ENCODE measurements at places on chromosomes 3 and 15.

GRCh38 chr15:68326711-68327354 lies 49.3 kb downstream of the FEM1B start:
- DNase-seq, result no peak

GRCh38 chr3:31232055-31233025 lies 300.4 kb upstream of the STT3B start:
- DNase-seq, result no peak

DNA sequence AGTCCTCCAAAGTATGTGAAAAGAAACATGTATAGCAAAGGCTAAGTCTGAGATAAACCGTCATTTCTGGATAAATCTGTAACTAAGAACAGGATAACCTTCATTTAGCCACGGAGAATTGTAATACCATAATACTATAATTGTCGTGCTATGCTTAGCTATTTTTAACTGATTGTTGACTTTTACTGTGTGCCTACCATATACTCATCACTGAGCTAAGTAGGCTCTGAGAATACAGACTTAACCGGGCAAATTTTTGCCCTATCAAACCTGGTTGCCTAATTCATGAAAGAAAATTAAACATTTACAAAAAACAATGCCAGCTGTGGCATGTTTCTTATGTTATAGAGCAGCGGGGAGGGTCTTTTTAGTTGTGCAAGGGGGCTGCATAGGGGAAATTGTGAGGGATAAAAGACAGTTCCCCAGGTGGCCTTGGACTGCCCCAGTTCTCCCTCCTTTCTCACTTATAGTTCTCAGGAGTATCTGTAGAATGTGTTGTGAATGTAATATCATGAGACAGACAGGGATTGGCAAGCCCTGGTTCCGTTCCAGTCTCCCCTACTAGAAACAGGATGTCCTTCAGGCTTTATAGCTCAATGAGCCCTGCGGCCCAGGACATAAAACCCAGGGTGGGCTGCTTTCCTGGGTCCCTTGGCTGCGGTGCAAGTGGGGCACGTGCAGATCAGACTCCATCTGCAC lies 318.5 kb downstream of the GBE1 start:
- no peak for DNase-seq

DNA sequence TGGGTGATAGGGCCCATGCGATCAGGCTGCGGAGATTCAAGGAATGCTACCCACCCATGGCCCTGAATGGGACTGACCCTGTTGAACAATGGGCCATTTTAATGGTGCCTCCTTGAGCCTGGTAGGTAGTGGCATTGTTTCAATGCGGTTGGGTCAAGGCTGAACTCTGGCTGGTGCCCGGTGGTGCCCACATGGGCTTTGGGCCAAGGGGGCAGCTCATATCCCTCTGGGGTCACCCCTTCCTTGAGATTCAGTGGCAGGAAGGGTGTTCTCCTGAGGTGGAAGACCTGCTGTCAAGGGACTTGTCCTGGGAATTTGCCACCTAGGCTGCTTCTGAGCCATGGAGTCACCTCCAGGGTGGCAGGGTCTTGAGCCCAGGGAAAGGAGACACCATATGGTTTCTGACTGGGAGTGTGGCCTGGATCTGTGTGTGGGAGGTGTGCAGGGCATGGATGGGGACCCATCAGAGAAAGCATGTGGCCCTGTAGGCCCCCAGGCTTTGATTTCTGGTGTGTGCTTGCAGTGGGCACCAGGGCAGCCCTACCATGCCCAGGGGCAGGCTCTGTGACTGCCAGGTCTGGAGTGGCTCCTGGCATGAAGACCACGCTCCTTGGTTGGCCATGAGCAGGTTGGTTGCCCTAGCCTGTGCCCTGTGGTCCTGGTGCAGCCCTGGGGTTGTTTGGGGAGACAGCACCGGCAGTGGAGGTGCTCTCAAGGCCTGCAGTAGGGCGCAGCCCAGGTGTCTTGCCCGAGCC lies 199.9 kb downstream of the UBE3A start:
- no peak for DNase-seq

DNA sequence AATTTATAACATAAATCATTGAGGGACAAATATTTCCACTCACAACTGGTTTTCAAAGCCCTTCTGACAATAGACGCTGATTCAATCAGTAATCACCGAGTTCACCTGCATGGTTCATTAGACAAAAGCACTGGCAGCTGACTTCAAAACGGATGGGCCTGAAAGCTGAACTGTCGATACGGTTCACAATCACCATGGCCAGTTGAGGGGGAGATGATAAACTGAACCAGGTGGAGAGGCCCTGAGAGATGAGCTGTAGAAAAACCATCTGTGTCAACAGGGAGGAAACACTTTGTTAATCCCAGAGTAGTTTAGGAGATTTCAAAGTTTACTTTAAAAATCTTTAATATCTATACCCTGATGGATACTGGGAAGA lies 75.0 kb downstream of the PEX5L start:
- no peak for DNase-seq

DNA sequence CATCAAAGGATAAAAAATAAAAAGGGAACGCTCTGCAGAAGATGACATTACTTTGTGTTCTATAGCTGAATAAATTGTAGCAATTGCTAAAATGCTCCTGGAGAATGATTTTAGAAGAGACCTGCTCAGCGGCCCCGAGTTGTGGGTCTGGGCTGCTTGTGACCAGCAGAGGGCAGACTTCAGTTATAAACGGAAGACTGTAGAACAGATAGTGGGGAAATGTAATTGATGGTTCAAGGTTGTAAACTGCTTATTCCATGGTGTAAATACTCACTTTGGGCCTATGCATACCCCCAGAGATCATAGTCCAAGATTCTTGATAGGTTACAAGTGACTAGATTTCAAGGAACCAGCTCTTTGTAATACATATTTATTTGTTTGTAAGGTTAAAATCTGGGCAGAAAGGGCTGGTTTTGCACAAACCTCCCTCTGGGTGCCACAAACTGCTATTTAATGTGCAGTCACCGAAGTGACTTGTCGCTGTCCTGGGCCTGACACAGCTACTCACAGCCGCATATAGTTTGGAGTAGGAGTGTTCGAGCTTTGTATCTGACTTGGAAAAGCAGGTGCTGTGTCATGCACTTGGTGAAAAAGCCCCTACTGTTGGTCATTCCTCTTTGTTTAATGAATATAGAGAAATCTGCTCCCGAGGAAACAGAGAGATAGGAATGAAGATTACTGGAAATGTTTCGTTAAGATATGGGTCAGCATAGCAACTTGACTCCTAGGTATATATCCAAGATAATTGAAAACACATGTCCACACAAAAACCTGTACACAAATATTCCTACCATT lies 34.7 kb upstream of the NDUFB4 start:
- DNase-seq, result peak; percentile 43

- no peak for DNase-seq
These were observed 196.0 kb upstream of the LYSMD4 start for GRCh38 chr15:99929266-99929665.

DNA sequence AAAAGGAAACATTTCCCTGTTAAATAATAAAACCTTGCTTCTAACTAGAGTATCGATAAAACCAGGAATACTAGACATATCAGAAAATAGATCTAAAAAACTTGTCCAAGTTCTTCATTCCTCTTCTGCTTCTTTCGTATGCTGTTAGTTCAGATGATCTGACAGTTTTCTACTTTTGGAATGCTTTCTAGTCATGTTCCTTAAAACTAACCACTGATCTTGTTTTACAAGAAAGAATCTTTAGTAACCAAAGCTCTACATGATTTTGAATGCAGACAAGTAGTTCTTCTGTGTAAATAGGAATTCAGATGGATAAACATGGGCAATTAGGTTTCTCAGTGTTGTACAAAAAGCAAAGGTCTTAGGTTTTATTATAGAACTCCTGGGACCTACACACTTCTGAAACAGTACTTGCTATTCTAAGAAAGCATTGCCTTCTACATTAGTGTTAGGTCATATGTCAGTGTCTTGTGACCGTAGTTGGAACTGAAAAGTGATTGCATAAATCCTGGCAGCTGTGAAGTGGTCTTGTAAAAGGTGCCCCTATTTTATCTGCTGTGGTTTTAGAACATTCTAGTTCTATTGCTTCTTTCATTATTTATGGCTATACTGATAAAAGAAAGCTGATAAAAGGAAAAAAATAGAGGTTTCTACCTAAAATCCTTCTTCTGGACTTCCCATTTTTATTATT lies 40.7 kb downstream of the SNRK start:
- DNase-seq, result no peak

DNA sequence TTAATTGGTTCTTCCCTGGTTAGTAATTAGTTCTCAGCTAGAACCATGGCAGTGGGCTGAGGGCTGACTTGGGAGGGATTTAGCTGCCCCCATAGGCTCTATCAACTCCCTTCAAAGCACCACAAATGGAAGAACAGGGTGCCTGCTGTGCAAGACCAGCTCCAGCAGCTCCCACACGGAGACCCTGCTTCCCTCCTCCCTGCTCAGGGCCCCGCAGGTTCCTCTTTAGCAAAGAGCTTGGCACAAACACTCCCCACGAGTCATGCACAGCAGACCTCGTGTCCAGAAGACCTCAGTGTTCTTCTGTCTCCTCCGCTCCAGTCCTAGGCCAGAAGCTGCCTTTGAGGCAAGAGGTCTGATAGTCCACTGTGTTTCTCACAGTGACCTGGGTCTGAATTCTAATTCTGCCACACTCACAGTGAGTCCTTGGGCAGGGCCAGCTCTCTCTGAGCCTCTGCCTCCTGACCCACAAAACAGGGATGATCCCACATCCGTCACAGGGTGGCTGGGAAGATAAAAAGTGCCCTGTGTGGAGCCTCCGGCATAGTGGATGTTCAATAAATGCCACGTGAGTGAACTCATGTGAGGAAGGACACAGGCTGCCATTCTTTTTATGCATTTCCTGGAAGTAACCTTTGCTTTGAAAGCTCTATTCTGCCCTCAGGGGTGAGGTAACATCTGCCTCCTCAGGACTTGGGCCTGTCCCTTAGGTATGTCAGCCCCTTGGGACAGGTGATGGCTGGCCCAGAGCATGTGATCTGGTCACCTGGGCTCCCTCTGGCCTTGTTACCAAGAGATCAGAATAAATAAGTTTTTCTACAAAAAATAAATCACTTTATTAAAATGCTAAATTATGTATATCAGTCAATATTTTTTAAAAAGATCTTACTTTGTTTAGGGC lies 7.6 kb downstream of the RAB6B start:
- no peak for DNase-seq

DNA sequence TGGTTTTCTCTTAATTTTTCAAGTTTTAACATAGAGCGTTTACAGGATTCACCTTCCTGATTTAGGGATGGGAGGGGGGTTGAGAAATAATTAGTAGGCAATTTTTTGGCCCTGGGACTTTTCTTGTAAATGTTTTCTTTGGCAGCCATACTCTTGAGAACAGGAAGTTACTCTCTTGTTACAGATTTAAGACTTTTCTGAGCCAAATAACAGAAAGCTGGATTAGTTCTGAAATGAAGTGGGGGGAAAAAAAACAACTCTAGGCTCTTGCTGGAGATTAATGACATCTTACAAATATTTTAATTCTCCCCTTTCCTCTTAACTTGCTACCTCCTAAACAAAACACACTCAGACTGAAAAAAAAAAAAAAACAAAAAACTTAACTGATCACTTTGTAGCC lies 13.8 kb upstream of the POLR2M start:
- DNase-seq, result no peak

- no peak for DNase-seq
These were observed 132.7 kb upstream of the TPRG1 start for GRCh38 chr3:189038773-189039745.

GRCh38 chr3:191961022-191961421 lies 500.1 kb downstream of the PYDC2 start:
- no peak for DNase-seq

GRCh38 chr3:126107203-126107939 lies 23.4 kb upstream of the SLC41A3 start:
- DNase-seq, result no peak

GRCh38 chr15:56919609-56920366 lies 1.3 kb downstream of the TCF12 start:
- peak; percentile 27 for DNase-seq

- no peak for DNase-seq
These were observed 311.7 kb upstream of the SEMA6D start for GRCh38 chr15:47405365-47406162.

DNA sequence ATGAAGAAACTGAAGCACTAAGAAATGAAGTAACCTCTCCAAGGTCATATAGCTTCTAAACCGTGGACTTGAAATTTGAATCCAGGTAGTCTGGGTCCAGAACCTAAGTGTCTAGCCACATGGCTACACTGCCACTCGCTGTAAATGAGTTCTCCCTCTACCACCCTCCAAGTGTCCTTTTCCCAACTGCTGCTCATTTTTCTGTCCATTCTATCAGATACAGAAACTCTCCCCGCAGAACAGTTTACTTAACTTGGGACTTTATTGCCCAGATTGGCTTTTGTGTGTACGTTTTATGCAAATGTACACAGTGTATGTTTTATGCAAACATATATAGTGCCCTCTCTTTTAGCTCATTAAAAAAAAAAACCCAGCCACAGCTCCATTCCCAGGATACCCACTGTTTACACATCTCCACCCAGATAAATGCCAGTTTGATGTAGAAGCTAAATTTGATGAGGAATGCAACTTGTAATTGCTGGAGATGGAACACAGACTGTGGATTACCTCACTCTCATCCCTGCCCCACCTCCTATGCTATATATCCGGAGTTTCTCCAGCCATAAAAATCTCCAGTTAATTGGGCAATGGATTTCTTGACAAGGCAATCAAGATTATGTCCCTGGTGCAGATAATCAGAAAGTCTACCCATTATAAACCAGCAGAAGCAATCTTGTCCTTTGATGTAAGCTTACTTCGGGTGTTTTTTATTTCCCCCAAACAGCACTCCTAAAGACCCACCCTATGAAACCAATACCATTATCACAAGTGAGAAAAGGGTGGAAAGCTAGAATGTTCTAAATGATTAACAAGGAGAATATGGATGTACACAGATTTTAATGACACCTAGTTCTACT lies 42.0 kb downstream of the THBS1 start:
- DNase-seq, result no peak

GRCh38 chr15:77525400-77525811 lies 104.7 kb downstream of the HMG20A start:
- DNase-seq, result no peak

GRCh38 chr3:17730318-17730967 lies 12.0 kb downstream of the TBC1D5 start:
- no peak for DNase-seq

GRCh38 chr15:29133791-29134190 lies 135.8 kb downstream of the NSMCE3 start:
- no peak for DNase-seq

DNA sequence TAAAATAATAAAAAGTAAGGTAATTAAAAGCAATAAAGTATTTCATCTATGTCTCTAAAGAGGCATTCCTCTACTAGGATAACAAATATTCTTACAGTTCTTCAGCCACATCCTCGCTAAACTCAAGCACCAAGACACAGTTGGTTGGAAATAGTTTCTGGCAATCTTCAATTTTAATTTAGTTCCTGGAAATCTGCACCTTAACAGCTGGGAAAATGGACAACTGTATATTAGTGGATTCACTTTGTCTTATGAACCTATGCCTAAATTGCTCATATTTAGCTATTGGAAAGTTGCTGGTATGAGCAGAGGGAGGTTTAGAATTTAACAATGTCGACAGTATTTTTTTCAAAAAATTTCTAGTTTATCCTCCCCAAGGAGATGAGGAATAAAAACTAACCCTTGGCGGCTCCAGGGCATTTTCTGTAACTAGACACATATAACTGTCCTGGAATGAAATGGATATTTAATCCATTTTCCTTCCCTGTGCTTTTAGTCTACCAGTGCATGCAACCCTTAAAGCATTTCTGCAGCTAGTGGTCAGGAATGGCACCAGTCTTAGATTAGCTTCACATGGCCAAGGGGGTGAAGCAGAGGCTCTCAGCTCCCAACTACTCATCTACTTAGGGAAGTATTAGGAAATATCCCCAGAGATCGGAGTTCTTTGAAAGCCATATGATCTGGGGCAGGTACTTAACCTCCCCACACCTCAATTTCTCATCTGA lies 290.0 kb upstream of the THBS1 start:
- no peak for DNase-seq

GRCh38 chr15:39156646-39157250 lies 424.1 kb upstream of the THBS1 start:
- no peak for DNase-seq

Measured in Panc1 (cell line).